WERI-Rb-1 (cell line): ENCODE measurements at places on chromosomes 16 and 17.

- DNase-seq: no peak
These were observed 57.0 kb upstream of the CLEC3A start for GRCh38 chr16:77965346-77965745.

GRCh38 chr17:30000755-30001257 is 59.4 kb downstream of the EFCAB5 start:
- no peak for DNase-seq

DNA sequence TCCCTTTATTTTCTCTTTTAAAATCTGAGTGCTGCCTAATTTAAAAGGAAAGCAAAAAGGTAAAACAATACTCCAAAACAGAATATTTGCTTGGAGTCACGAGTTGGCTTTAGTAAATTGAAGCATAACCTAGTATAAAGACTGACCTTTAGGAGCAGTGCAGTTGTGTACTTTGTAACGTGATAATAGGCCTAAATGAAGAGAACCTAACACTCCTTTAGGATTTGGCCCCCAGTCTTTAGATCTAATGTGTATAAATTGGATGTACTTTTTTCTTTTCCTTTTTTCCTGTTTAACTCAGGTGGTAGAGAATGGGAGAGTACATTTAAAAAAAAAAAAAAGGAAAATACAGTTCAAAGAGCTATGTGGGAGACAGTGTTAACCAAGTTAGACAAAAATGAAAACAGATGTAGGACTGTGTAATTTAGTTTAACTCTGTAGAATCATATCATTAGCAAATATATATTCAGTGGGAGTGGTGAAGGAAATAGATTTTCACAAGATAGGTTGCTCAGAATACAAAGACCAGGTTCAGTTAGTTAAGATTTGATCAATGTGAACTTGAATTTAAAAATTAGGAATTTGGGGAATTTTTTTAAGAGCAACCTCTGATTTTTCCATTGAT is 16.8 kb downstream of the CPD start:
- DNase-seq: no peak

DNA sequence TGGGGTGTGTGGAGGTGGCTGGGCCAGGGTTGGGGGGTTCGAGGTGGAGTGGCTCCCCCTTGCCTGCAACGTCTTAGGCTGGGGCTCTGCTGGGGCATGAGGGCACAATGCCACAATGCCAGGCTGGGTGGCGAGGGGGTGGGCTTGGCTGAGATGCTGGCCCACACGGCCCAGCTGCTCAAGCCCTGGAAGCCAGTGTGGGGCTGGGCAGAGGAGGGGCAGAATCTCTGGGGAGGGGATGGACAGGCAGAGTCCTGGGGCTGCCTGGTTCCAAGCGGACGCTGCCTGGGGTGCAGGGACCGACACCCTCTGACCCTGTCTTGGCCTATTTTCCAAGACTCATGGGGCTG is 37.5 kb upstream of the SSTR5 start:
- no peak for DNase-seq

DNA sequence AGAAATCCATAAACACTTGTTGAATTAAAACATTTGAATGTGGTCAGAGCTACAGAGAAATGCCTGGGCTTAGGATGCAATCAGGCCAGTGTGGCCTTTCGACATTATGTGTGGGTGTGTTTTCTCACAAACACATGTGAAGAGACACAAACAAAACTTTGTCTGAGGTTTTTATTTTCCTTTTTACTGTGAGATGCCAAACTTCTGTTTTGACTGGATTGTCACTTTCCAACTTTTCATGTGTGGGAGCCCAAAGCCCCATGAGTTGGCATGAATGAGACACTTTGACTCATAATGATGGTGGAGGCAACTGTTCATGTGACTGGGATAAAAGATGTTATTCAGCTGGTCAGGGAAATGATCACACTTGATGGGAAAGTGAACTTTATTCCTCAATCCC is 71.9 kb upstream of the GAS7 start:
- no peak for DNase-seq

DNA sequence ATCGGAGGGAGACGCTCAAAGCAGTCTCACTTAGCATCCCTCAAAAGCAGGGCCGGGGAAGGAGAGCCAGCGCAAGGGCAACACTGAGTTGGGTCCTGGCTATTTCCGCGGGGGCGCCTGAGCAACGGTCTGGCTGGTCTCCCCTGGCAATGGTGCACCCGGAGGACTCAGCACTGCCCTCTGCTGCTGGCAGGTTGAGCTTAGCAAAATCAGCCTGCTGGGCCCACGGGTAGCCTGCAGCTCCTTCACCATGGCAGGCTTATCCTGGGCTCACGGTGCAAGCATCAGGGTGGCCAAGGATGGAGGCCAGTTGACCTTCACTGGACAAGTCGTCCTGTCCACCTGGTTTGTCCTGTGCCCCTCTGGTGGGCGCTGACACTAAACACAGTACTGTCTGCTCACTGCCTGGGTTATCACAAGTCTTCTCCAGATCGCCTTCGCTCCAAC is 14.4 kb upstream of the ALDH3A1 start:
- peak; percentile 84 for DNase-seq

DNA sequence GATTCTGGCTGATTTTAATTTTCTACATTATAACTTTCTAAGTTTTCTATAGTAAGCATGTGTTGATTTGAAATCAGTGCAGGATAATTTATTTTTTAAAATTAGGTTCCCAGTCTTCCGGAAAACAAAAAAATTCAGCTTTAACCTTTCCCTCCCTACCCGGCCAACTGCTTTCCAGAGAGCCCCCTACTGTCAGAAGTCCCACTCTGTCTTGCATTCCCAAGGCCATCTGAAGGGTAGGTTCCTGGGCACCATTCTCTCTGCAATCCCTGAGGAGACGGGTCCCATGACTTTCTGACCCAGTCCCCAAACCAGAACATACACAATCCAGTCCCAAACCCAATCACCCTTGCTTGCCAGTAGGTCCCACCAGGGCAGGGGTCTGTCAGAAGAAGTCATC is 200.3 kb downstream of the CYLD start:
- no peak for DNase-seq

- peak; percentile 6 for DNase-seq
These were observed 213.1 kb downstream of the SEC14L1 start for GRCh38 chr17:77353684-77354419.

GRCh38 chr16:72211110-72211509 is 39.2 kb upstream of the PMFBP1 start:
- no peak for DNase-seq

GRCh38 chr16:70782237-70782636 is 18.7 kb downstream of the VAC14 start:
- no peak for DNase-seq

DNA sequence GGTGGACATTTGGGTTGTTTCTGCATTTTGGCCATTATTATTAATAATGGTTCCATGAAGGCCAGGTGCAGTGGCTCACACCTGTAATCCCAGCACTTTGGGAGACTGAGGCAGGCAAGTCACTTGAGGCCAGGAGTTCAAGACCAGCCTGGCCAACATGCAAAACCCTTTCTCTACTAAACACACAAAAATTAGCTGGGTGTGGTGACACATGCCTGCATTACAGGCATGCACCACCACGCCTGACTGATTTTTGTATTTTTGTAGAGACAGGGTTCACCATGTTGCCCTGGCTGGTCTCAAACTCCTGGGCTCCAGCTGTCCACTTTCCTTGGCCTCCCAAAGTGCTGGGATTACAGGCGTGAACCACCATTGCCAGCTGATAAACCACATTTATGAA is 58.5 kb downstream of the TNFRSF13B start:
- DNase-seq: no peak

GRCh38 chr17:55342800-55343585 is 78.2 kb downstream of the HLF start:
- no peak for DNase-seq
